ENCODE measurements at places on chromosomes 3 and 15.

GRCh38 chr3:15015456-15015855, 49.7 kb downstream of the MRPS25 start:
- no peak for DNase-seq

- peak; percentile 65 for DNase-seq
These were observed 643 bp upstream of the RNU5B-1 start for GRCh38 chr15:65303687-65304380.

DNA sequence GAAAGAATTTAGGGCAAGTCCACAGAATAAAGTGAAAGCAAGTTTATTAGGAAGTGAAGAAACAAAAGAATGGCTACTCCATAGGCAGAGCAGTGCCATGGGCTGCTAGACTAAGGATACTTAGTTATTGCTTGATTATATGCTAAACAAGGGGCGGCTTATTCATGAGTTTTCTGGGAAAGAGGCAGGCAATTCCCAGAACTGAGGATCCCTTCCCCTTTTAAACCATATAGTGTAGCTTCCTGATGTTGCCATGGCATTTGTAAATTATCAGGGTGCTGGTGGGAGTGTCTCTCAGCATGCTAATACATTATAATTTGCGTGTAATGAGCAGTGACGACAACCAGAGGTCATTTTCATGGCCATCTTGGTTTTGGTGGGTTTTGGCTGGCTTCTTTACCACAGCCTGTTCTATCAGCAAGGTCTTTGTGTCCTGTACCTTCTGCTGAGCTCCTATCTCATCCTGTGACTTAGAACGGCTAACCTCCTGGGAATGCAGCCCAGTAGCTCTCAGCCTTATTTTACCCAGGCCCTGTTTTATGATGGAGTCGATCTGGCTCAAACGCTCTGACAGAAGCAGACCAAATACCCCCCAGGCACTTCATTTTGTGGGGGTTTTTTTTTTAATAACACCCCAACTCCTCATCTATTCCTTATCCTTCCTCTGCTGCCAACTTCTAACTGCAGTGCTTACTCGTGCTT, 103.0 kb upstream of the RARB start:
- no peak for DNase-seq

- no peak for DNase-seq
These were observed 69.8 kb upstream of the MFGE8 start for GRCh38 chr15:88982946-88983342.

GRCh38 chr3:33438284-33438668, 1.9 kb downstream of the UBP1 start:
- peak; percentile 48 for DNase-seq

- no peak for DNase-seq
These were observed 2.7 kb upstream of the LZTFL1 start for GRCh38 chr3:45844616-45845015.
